Activated CD4-positive, alpha-beta T cell treated with anti-CD3 and anti-CD28 coated beads for 36 hours (primary cell): ENCODE measurements at places on chromosomes 6 and 20. TPM values are rescaled to one million over a fixed set of nuclear protein-coding genes. Genes with fewer than 3 reads are reported as not detected.

Gene RAB23
- total RNA-seq = 1.4 TPM

Gene DZANK1
- 1.4 TPM for total RNA-seq

Gene TSBP1
- not detected for total RNA-seq

Gene STMND1
- not detected for total RNA-seq

DNA sequence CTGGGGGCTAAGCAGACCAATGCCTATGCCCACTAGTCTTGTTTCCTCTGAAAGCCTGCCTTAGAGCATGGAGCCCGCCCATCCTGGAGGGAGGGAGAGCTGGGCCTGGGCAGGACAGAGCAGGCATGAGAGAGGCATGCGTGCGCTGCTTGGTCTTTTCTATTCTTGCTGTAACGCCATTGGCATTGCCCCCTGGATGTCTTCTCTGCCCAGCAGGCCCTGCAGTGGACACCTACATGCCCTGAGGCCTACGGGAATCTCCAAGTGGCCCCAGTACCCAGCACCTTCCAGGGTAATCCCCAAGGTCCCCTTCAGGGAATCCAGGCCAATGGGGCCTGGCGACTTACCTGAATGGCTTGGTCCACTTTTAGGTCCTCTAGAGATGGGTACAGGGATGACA, 8.9 kb downstream of the SDCBP2 start:
- no peak for DNase-seq

DNA sequence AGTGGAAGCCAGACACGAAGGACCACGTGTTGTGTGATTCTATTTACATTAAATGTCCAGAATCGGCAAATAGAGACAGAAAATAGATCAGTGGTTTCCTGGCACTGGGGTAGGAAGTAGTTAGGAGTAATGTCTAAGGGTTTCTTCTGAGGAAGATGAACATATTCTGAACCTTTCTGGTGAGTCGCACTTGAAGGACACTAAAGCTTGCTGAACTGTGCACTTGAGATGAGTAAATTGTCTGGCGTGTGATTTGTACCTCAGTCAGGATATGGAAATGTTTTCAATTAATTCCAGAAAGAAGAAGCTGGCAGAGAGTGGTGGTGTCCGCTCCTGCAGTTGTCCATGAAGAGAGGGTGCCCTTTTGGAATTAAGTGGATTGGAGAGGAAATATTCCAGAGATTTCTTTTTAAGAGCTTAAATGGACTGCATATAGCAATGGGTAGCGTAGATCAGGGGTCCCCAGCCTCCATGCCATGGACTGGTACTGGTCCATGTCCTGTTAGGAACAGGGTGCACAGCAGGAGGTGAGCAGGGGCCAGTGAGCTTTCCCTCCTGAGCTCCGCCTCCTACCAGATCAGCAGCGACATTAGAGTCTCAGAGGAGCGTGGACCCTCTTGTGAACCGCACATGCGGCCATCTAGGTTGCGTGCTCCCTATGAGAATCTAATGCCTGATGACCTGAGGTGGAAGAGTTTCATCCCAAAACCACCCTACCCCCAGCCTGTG, 12.4 kb upstream of the KIF25 start:
- no peak for DNase-seq

GRCh38 chr6:145214570-145214969, 520.8 kb downstream of the EPM2A start:
- peak; percentile 5 for DNase-seq

DNA sequence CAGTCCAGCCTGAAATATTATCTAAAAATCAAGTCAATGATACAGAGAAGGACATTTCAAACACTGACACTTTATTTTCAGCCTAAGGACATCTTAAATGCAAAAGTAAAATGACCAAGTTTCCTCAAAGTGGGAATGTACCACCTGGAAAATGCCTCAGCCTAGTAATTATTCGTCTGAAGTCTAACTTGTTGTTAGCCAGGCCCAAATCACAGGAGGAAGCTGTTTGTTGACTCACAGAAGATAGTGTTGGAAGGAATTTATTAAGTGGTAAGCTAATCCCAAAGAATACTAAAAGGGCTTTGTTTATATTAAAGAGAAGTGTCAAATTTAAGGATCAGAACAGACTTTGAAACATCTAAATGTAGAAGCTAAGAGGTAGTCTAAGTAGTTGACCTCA, 2.5 kb downstream of the PDE7B start:
- no peak for DNase-seq

- no peak for DNase-seq
Observed at GRCh38 chr20:62723351-62723750, 14.7 kb downstream of the NTSR1 start.
